ENCODE measurements at places on chromosomes 7 and 10.
A peak's percentile ranks its signal among the peaks of the same experiment; 100 is the strongest.

GRCh38 chr10:96420228-96421009 is 61.6 kb upstream of the OPALIN start:
- no peak for DNase-seq

DNA sequence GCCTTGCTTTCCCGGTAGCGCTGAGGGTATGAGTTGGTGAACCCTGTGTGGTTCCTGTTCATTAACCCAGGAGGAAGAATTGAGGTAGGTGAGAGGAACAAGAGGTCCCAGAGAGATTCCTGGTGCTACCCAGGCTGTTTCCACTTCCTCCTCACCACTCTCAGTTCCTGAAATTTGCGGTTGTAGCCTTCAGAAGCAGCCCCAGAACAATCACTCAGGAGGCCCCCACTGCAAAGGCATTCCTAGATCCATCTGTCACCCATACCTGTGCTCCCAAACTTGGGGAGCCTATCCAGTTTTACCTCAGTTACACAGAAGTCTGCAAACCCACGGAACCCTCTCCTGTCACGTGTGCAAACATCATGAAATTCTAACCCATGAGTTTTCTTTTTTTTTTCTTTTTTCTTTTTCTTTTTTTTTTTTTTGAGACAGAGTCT is 9.0 kb upstream of the PIP4K2A start:
- no peak for DNase-seq

DNA sequence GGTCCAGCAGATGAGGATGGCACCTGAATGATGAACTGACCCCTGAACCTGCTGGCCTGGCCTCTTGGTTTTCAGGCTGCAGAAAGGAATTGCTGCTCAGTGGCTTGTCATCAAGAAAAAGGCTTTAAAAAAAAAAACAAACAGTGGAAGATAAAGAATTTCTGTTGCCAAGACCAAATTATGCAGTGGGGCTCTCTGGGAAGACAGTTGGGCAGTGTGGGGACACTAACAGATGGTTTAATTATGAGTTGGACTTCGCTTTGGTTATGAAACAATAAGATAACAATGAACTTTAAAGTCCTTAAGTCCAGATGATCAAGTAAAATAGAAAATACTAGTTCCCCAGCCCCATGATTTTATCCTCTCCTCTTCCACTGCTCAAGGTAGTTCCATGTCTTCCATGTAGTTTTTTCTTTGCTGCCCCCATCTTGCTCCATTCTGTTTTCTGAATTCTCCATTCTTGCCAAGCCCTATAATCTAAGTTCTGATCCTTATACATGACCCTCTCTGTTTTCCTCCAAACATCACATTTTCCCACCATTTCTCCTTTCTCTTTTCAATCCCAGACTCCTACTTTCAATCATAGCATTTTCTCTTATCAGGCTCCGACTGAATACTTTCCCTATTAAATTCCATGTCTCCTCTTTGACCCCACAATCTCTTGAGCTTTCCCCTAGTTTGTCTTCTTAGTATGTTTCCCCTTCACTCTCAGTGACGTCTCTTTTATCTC is 52.6 kb downstream of the ANK3 start:
- DNase-seq = no peak

DNA sequence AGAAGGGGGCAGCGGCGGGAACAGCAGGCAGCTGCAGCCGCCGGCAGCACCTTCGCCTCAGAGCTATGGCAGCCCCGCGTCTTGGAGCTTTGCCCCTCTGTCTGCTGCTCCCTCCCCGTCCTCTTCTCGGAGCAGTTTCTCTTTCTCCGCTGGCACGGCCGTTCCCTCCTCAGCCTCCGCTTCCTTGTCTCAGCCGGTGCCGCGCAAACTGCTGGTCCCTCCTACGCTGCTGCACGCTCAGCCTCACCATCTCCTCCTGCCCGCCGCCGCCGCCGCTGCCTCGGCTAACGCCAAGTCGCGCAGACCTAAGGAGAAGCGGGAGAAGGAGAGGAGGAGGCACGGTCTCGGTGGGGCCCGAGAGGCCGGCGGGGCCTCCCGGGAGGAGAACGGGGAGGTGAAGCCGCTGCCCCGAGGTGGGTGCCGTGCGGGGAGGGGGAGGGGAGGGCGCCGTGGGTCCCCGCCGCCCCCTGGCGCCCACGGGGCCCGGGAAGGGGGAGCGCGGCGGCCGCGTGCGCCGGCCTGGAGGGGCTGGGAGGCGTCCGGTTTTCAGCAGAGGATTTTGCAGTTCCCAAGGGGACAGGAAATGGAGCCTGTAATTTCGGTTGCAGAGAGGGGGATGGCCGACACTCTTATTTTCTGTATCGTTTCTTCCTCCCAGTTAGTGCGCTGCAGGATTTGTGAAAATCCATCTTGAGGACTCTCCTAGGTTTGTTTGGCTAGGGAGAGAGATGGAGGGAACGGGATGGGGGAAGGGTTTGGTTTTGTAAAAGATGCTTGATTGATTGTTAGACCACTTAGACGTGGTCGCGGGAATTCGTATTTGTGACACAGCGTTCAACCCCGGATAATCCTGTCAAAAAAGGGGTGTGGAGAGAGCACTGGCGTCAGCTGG is 630 bp downstream of the RSBN1L start:
- peak; percentile 15 for DNase-seq

GRCh38 chr10:122640921-122641320 is 58.7 kb downstream of the C10orf120 start:
- no peak for DNase-seq

DNA sequence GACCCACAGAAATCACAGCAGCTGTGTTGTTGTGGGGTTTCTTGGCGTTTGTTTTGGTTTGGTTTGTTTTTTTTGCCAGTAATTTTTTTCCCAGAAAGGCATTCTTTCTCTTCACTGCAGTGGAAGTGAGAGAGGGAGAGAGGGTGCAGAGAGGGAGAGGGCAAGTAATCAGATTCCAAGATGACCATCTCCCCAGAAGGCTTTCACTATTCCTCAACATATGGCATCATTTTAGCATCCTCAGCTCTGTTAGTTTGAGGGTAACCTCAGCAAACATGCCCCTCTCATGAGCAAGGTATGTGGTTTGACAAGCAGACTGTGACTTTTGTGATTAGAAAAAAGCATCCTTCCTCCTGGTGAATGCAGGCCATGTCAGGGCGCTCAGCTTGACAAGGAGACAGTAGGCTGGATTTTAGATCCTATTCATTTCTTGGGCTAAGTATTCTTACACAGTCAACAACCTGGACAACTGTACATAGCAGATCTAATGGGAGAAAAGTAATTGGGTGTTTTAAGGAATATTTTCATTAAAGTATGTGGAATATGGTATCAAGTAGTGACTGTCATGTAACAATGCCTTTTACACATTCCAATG is 86.3 kb upstream of the PIK3CG start:
- no peak for DNase-seq

All from stimulated activated CD8-positive, alpha-beta memory T cell treated with anti-CD3 and anti-CD28 coated beads, Interleukin-2, amount 100 ng/mL, for 1 hour (primary cell).